ENCODE measurements at places on chromosomes 6 and 20.

- no peak for DNase-seq
These were observed 22.7 kb downstream of the TAF11 start for GRCh38 chr6:34865107-34865506.

DNA sequence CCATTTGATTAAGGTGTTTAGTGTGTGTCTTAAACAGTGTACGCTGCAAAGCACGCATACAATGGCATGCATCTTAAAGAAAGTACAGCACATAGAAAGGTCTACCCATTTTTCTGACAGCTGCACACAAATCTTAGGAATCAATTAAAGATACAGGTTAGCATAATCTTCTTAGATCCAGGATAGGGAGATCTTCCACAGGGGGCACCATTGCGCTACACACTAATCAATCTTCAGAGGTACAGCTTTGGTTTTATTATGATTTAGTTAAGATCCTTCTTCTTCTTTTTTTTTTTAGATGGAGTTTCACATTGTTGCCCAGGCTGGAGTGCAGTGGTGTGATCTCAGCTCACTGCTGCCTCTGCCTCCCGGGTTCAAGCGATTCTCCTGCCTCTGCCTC lies 63.7 kb upstream of the BEND3 start:
- DNase-seq = no peak

GRCh38 chr6:98203170-98203806 lies 631.1 kb upstream of the POU3F2 start:
- no peak for DNase-seq

- no peak for DNase-seq
These were observed 15.0 kb upstream of the TBC1D22B start for GRCh38 chr6:37242429-37243052.

GRCh38 chr6:143598466-143599080 lies 79.2 kb upstream of the PHACTR2 start:
- no peak for DNase-seq

GRCh38 chr6:12472601-12473038 lies 182.5 kb downstream of the EDN1 start:
- no peak for DNase-seq

DNA sequence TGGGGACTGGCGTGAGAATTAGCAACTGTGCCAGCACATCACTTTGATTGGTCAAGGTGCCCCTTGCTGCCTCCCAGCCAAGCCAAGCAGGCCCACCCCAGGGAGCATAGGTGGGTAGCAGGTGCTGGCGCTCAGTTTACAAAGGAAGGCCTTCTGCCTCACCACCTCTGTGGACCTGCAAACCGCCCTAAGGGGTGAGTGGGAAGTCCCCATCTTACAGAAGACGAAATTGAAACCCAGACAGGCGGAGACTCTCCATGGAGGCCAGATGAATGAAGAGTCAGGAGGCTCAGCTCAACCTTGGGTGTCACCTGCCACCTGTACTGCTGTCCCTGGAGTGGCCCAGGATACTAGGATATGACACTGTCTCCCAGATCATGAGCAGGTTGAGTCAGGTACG lies 21.5 kb upstream of the MAS1L start:
- no peak for DNase-seq

GRCh38 chr20:48777821-48778220 lies 50.0 kb downstream of the PREX1 start:
- DNase-seq = no peak

DNA sequence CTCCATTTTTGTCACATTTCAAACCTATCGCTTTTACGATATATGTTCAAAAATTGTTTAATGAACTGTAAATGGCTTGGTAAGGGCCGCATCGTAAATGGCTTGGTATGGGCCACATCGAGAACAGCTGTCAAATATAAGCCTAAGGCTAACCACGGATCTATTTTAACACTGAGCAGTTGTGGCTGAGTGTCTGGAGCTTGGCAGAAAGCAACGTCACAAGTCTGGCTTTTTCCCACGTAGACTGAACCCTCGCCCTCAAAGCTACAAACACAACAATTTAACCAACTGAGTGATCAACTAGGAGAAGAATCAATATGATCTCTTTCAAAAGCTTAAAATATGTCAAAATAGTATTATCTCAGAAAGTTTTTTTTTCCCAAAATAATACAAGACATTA lies 71.4 kb upstream of the PRSS16 start:
- DNase-seq = no peak

GRCh38 chr6:110331816-110332215 lies 26.3 kb downstream of the METTL24 start:
- DNase-seq = no peak

GRCh38 chr6:26401389-26401986 lies 587 bp upstream of the BTN3A1 start:
- DNase-seq = no peak

DNA sequence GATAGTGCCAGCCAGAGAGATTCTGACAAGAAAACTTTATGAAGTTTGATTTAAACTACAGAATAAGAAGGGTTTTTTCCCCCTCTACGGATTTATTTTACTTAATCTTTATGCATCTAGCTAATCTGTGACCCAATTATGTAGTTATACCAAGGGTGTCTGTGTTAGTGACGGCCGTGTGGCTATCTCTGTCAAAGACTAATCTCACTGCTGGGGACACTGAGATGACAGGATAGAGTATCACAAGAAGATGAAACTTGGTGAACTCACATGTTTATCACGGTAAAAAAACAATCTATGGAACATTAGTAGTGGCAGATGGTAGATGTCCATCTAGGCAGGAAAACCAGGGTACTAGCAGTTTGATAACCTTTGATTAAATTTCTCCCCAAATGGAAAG lies 149.7 kb downstream of the AHI1 start:
- no peak for DNase-seq

DNA sequence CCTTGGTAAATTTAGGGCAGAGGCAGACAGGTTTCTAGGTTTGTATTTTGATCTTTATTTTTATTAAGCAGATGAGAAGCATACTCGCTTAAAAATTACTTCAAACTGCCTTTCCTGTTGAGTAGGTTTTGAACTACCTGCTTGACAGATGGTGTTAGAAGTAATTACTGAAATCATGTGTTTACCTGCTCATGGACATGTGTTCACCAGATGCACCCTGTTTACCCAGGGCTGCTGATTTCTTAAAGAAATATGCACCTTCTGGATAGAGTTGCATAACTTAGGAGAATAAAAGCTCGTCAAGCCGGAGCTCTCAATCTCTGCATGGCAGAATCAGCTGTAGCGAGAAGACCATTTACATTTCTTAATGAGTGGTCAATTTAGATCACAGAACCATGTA lies 165.1 kb downstream of the CDKAL1 start:
- no peak for DNase-seq

DNA sequence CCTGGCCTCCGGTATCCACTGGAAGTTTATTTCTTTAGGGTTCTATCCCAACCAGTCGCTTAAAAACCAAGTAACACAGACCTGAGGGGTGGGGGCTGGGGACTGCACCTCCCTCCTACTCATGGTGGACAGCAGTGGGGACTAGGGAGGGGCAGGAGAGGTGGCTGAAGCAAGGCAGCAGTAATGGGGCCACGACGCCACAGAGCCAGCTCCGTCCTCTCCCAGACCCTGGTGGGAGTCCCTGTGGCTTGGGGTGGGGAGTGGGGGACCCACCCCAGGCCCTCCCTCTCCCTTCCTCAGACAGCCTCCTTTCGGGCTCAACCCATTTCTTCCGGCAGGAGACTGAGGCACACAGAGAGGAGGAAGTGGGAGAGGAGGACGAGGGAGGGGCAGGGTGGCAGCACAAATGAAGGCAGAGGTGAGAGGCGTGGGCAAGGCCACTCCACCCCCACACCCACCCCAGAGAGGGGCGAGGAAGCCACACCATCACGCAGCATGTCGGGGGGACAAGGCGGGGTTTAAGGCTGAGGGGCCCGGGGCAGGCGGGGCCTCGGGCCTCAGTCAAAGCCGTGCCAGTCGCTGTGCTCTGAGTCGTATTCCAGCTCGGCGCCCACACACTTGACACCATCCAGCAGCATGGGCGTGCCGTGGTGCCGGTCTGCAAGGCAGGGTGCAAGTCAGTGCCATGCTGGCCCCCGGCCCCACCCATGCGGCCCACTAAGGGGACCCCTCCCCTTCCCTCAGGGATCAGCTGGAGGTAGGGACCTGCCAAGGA lies 13.9 kb downstream of the ADISSP start:
- DNase-seq = no peak

Data from stimulated activated CD4-positive, alpha-beta T cell treated with anti-CD3 and anti-CD28 coated beads, Interleukin-1b, Interleukin-23, amount 100 ng/mL, for 24 hours (primary cell).